ENCODE measurements at places on chromosomes 11 and 22.

- DNase-seq: no peak
Observed at GRCh38 chr22:44586351-44586990, 88.4 kb upstream of the RTL6 start.

- no peak for DNase-seq
Observed at GRCh38 chr22:49734882-49735281, 92.8 kb downstream of the BRD1 start.

- DNase-seq: no peak
Observed at GRCh38 chr22:19285831-19286230, 5.7 kb downstream of the CLTCL1 start.

DNA sequence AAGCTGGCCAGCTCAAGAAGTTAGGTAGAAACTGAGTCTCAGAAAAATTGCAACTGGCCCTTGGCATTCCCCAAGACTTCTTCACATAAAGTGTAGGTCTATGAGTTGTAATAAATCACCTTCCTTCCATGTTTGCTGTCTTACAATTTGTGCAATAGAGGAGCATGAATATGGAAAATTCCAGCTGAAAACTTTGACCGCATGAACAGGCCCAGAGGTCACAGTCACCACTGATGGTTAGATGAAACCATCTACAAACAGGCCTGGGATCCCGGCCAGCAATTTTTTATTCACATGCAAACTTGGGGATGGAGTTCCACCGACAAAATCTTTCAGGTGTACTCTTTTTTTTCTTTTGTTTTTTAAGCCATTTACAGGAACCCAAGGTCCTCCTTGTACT is 88.1 kb downstream of the SERGEF start:
- no peak for DNase-seq

DNA sequence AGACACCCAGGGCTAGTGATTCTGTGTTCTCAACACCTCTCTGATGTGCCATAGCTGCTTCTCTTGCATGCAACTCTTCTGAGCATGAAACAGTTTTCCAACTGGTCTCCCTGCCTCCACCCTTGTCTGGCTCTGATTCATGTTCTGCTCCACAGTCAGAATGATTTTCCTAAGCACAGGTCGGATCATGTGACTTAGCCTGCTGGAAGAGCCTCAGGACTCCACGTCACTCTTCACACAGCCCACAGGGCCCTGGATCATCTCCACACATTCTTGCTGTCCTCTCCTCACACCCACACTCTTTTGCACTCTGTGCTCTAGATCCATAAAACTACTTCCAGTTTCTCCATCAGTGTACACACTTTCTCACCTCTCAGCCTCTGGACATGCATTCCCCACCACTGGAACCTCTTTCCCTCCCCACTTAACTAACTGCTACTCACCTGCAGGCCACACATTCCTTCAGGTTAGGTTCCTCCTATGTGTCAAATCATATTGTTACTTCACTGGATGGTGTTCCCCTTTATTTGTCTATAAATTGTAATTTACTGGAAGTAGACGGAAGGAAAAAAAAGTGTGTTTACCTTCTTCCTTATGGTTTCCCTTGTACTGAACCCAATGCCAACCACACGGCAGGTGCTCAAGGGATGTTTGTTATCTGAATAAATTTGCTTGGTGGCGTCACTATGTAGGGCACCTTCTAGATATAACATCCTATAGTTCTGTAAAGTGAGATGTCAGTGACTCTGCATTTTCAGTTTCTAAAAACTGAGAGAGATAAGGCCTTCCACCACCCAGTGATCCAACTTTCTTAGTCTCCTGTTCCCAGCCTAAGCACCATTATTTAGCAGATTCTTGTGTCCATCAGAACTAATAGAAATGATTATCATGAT is 133.7 kb downstream of the ETS1 start:
- no peak for DNase-seq

DNA sequence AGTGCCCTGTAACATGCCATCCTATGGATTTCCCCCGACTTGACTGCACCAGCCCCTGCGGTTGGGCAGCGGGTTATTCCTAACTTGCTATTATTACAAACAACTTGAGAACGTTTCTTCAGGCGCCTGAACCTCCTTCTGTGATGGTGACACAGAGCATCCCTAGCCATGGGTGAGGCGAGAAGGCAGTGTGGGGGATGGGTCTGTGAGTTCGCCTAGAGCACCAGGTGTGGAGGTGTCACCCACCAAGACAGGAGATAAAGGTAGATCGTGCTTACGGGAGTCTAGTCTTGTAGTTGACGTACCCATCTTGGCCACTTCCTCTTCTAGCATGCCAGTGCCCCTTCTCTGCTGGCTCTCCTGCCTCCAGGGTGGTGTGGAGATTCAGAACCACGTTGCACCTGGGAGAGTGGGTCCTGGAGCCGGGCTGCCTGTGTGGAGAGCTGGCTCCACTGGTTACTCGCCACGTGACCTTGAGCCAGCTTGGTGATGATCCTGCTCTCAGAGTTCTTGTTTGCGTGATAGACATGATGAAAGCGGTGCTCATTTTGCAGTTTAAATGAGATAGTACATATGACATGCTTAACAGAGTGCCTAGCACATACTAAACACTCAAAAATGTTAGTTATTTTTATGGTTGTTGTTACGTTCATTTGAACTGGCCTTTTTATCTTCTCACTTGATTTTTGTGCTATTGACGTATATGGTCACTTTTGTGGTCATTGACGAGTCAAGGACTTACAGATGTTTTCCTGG is 37.8 kb downstream of the TBC1D22A start:
- no peak for DNase-seq

- no peak for DNase-seq
Observed at GRCh38 chr11:94450048-94450447, 43.6 kb downstream of the MRE11 start.
